ENCODE measurements at places on chromosomes 2 and 18.

DNA sequence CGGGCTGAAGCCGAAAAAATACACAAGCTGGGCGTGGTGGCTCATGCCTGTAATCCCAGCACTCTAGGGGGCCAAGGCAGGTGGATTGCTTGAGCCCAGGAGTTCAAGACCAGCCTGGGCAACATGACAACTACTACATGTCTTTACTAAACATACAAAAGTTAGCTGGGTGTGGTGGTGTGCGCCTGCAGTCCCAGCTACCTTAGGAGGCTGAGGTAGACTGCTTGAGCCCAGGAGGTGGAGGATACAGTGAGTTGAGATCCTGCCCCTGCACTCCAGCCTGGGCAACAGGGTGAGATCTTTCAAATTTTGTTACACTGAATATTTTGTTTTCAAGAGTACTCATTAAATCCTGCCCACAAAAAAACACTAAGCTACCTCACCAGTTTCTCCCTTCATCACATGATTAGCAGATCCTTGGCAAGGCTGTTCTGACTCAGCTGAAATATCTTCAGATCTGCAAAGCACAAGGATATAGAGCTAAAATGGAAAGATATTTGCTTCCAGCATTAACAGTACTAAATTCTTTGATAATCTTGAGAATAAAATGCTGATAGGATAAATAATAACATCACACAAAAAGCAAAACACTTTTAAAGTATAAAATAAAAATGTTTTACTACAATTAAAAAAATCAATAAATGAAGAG, 28.2 kb upstream of the MCM6 start:
- DNase-seq, result no peak

GRCh38 chr18:8040021-8040420, 472.9 kb downstream of the PTPRM start:
- DNase-seq, result no peak

DNA sequence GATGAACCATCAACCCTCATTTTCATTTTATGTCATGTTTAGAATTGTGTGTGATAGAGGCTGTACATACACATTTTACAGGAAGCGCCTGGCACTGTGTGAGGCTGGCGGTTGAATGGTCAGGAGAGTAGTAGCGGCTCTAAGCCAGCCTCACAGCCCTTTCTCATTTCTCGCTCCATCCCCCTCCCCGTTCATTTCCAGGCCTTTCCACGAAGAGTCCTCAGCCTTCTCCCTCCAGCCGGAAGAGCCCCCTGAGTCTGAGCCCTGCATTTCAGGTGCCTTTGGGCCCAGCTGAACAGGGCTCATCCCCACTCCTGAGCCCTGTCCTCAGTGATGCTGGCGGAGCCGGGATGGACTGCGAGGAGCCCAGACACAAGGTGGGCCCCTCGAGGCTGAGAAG, 51.8 kb downstream of the STK25 start:
- no peak for DNase-seq

DNA sequence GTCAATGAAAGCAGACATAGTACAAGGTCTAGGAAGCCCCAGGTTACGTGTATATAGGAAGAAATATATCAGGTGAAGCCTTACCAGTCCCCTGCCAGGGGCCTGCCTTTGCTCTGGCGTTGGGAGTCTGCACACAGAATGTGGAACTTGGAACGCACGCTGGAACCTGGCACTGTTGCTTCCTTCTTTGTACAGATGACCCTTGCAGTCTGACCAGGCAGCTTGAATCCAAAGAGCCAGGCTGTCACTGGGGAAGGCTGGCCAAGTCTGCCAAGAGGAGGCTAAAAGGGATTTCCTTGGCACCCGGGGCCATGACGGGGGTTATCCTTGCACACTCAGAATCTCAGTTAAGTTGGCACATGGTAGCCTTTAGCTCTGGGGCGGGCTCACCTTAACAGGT, 39.5 kb downstream of the TMEM247 start:
- DNase-seq, result no peak

GRCh38 chr2:239114119-239114581, 266.3 kb downstream of the TWIST2 start:
- no peak for DNase-seq

All from WERI-Rb-1 (cell line).